ENCODE measurements at places on chromosomes 16 and 17.

DNA sequence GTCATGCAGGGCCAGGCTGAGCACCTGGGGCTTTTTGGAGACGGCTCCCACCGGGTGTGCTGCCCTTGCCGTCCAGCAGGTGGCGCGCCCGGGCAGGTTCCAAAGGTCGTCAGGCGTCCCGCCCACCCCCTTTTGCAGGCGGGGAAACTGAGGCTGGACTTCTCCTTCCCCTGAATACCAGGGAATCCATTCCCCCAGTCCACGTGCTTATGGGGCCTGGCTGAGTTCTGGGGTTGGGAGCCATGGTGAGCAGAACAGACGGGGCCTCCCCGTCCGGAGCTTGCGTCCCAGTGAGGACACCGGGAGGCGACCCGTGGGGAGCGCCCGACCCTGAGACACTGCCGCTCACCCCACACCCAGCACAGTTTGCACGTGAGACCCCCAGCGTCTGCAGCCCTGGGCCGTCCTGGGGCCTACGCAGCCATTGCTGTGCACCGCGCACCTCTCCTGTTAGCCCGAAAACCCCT lies 51.8 kb upstream of the JPH3 start:
- peak; percentile 36 for DNase-seq

GRCh38 chr16:30767767-30768465 lies 5.8 kb downstream of the RNF40 start:
- peak; percentile 58 for DNase-seq

DNA sequence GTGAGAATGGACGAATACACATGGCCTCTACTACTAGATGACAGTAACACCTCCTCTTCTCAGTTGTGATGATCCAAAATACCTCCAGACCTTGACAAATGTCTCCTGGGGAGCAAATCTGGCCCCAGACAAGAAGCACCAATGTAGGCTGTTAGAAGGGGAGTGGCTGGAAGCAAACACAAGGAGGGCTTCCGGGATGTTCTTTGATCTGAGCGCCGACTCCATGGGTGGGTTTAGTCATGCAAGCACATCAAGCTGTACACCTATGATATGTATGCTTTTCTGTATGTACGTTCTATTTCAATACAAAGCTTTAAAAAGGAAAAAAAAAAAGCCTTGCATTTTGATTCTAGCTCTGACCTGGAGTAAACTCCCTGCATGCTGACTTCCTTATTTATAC lies 61.4 kb downstream of the ARHGAP17 start:
- DNase-seq, result no peak

DNA sequence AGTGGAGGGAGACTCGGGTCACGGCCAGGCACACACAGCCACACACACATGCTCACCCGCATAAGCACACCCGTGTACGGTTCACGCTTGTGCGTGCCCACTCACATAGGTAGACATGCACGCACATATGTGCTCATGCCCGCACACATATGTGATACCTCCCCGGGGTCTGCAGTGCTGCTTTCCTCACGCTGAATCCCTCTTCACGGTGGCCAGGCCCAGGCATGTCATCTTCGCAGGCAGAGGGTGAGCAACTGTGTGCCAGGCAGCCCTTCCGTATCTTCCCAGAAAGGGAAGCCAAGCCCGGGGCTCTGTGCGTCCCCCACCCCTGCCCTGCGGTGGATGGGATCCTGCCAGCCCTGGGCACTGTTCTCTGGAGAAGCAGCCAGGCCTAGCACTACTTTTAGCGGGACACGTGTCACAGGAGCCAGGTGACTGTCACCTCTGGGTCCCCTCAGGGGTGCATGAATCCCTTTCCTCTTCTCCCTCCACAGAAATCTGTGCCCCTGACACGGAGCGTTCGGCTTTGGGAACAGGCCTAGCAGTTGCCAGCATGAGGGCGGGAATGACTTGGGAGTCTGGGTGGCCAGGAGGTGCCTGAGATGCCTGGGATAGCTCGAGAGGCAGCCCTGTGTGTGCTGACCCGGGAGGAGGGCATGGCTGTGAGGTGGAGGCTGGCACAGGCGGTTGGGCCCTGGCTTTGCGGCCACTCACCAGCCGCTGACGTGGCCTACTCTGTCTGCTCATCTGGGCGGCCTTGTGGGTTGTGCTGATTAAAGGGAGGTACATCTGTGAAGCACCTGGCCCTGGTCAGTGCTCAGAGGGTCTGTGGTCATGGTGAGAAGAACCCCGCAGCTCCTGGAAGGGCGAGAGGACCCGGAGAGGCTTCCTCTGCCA lies 47.5 kb downstream of the BAIAP2 start:
- DNase-seq, result no peak

DNA sequence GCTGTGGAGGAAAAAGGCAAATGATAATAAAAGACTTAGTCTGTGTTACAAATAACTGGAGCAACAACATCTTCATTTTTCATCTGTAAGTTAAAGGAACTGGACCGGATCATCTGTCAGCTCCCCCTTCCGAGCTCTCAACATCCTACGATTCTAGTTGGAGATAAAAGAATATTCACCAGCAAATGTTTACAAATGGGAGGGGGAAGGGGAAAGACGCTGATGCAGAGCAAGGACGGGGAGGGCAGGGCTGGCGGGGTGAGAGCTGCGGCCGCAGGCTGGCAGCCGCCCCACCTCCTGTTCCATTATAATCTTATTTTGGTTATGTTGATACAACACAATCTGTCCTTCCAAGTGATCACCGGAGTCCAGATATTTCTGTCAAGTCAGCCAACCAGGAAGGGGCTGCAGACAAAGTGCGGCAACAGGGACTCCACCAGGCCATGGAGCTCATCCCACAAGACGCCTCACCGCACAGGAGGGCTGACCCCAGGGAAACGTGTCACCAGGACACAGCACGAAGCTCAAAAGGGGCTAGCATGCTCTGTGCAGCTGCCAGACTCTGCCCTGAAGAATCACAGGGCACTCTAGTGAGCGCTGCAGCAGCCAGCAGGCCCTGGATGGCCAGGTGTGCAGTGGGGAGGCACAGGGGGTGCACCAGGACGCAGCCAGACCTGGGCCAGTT lies 19.7 kb downstream of the FBXO31 start:
- DNase-seq, result no peak

- DNase-seq, result no peak
These were observed 182 bp upstream of the SPECC1 start for GRCh38 chr17:20009052-20009301.

DNA sequence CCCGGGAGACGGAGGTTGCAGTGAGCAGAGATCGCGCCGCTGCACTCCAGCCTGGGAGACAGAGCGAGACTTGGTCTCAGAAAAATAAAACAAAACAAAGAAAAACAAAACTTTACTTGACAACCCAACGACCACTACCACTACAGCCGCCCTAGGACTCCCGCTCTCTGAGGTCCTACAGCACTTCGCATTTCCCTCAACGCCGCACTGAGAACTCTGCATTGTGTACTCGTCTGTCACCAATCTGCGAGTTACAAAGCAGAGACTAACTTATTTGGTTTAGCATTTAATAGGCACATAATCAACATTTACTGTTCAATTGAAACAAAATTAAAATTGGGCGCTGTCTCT lies 479 bp upstream of the ZNF207 start:
- no peak for DNase-seq

Data from CD4-positive, alpha-beta T cell treated with Interleukin-15 for 1 hour (primary cell).